NCI-H1417 (cell line): ENCODE measurements at places on chromosomes 2 and 18.
A peak's percentile ranks its signal among the peaks of the same experiment; 100 is the strongest.

- DNase-seq: no peak
These were observed 26.2 kb upstream of the PID1 start for GRCh38 chr2:229297247-229297646.

GRCh38 chr2:54939446-54940118 is 110.7 kb downstream of the RTN4 start:
- DNase-seq: no peak

DNA sequence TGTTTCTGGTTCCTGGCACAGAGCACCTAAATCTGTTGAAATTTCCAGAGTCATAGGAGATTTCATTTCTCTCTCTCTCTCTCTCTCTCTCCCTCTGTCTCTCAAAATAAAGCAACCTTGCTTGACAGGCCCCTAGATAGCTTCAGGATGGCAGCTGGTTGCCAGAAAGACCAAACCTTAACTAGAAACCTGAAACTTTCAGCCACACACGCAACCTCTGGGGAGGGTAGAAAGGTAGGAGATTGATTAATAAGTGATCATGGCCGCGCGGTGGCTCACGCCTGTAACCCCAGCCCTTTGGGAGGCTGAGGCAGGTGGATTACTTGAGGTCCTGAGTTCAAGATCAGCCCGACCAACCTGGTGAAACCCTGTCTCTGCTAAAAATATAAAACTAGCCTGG is 1885.4 kb upstream of the CELF4 start:
- no peak for DNase-seq

DNA sequence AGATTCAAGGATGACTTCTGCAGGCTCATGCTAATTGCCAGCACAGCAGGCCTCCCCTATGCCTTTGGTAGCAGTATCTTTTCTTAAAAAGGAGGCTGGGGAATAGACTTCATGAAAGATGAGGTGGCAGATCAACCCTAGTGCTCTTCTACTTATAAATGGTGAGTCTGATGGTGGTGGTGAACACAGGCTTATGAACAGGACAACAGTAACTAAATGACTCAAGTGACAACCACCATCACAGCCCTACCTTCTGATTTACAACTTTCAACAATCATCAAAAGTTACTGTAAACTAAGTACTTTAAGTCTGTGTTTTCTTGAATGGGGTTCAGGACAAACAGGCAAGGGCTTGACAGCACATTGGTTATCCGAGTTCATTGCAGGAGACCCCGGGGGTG is 39.3 kb downstream of the PAIP2B start:
- no peak for DNase-seq

GRCh38 chr2:17617516-17617915 is 77.0 kb downstream of the VSNL1 start:
- peak; percentile 38 for DNase-seq

- DNase-seq: no peak
These were observed 16.2 kb downstream of the EPB41L3 start for GRCh38 chr18:5527603-5528002.

DNA sequence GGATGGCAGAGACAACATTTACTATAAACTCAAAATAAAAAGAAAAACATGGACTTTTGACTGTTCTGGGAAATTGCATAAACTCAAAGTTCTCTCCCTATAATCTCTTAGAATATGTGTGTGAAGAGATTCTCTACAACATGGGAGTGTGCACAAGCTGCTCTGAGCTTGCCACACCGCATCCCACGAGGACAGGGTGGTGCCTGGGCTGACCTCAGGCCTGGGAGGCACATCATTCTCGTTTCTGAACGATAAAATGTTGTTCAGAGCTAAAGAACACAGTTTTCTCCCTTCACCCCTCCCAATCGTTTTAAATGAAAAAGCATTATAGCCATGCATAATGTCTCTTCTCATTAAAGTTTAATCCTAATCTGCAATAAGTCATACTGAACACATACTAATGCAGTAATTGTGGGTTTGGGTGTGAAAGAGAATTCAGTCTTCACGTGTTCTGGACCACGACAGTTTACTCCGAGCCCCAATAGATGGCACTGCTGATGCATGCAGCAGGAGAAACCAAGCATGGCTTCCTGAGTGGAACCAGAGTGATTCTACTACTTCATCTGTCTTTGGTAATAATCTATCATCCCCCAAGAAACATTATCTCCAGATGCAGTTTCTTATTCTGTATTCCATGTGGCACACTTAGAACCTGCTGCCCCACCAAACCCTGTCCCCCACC is 46.9 kb upstream of the LAMA1 start:
- DNase-seq: peak; percentile 16

DNA sequence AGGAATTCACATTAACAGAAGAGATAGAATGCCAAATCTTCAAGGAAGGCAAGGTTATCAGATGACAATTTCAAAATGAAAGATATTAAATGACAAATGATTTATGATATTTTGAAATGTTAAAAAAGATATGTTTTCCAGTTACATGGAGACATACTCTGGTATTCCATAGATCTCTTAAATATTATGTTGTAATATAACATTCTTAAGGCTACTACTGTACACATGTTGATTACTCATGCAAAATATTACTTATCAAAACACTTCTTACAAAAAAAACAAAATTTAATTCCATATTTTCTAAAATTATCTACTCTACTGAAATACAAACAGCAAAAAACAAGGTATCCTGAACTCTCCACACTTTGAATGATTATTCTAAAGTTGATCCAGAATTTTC is 22.9 kb downstream of the RTTN start:
- DNase-seq: no peak

GRCh38 chr2:83081826-83082690 is 1377.0 kb downstream of the SUCLG1 start:
- DNase-seq: peak; percentile 67

DNA sequence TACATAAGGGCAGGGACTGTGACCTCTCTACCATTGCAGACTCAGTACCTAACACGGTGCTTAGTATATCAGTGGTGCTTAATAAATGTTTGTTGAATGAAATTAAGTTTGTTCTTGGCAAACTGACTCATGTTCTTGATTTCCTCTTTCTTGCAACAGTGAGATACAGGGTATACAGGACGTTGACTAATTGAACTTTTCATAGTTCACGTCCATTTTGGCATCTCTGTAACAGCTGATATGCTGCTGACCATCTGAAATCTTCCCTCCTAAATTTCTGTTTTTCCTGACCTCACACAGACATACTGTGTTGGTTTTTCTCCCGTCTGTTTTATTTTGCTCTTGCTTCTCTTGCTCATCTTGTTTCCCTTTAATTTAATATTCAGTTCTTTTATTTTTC is 44.2 kb downstream of the LHCGR start:
- no peak for DNase-seq

DNA sequence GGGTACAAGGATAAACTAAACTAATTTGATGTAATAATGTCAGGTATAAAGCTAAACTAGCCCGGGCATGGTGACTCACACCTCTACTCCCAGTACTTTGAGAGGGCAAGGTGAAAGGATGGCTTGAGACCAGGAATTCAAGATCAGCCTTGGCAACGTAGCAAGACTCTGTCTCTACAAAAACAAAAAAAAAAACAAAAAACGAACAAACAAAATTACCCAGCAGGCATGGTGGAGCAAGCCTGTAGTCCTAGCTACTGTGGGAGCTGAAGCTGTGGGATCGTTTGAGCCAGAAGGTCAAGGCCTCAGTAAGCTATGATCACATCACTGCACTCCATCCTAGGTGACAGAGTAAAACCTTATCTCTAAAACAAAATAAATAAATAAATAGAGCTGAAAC is 131.8 kb upstream of the KYNU start:
- no peak for DNase-seq

- DNase-seq: no peak
These were observed 157.3 kb downstream of the CDCA7 start for GRCh38 chr2:173511942-173512341.

- peak; percentile 24 for DNase-seq
These were observed 99.1 kb downstream of the ADD2 start for GRCh38 chr2:70668911-70669310.

- DNase-seq: no peak
These were observed 205.1 kb upstream of the EPAS1 start for GRCh38 chr2:46091961-46092667.

DNA sequence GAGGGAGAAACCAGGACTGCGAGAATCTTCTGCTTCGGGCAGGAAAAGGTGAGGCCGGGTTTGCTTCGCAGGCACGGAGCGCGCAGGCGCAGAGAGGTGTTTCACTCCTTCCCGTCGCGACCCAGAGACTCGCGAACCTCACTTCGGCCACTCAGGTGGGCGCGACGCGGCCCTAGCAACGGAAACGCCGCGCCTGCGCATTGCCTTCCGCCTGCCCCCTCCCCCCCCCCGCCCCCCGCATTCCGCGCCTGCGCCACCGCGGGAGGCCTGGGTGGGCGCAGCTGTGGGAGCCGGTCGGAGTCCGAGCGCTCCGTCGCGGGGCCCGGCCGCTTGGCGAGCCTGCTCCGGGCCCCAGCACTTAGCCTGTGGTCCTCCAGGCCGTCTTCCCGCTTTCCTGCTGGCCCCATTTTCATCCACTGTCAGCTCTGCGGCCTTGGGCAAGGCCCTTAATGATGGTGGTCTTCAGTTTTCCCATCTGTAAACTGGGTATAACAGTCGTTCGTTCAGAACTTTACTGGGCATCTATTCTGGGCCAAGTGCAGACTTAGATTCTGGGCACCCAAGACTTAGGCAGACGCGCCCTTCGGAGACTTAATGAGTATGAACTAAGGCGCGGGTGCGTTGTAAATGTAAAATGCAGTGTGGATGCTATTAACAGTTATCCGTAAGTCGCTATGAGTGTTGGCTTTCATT is 62.1 kb upstream of the ACKR3 start:
- DNase-seq: no peak

DNA sequence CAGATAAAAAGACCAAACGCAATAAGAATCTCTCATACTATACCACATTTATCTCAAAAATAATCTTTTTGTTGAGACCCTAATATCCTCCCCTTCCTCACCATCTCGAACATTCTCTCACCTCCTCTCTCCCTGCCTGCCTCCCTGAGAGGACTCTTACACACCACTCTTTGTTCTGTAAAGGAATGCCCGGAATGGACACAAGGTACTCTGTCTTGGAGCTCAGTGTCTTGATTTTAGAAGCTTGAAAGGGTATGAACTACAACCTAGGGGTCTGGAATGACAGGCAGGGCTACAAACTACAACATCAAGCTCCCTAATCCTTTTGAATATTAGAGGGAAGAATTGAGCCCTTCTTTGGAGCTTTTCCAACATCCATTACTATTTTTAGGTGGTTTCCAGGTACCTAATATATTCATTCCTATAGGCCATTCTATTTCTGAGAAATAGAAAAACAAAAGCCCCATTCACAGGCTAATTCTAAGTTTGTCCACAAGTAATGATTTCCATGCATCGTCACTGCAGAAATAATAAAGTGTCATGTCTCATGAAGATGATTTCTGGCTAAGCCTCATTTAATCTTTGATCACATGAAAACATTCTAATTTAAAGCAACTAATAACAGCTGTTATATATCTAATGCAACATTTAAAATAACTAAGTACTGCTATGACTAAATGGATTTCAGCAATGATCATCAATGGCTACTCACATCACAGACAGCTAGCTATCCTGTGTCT is 60.6 kb downstream of the LRP2 start:
- DNase-seq: no peak

- no peak for DNase-seq
These were observed 2.8 kb upstream of the NCL start for GRCh38 chr2:231467016-231467545.

DNA sequence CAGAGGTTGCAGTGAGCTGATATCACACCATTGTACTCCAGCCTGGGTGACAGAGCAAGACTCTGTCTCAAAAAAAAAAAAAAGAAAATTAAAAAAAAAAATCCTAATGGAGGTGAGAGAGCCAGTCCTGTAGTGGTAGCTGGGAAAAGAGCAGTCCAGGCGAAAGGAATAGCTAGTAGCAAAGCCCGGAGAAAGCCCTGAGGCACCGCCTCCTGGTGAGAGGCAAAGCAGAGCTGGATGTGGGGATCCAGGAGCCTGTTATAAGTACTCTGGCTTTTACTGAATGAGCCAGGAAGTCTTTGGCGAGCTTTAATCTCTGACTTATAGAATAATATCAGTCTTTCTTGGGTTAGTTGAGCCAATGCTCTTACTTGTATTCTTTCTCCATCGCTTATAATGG is 6.6 kb upstream of the KLHL23 start:
- no peak for DNase-seq

DNA sequence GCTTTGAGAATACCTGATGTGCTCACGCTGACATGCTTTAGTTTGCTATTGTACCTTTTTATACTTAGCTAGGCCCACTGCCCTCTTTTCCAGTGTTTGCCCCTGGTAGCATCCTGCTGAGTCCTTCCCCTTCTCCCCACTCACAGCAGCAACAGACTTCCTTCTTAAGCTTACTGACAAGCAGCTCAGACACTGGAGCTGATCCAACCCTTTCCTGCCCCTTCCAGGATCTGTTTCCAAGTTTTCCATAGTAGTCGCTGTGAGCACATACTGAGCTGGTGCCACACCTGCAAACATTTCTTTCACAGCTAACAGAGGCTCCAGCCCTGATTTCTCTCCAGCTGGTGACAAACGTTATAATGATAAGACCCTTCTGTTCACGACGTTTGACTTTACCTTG is 991.4 kb upstream of the CELF4 start:
- DNase-seq: no peak

DNA sequence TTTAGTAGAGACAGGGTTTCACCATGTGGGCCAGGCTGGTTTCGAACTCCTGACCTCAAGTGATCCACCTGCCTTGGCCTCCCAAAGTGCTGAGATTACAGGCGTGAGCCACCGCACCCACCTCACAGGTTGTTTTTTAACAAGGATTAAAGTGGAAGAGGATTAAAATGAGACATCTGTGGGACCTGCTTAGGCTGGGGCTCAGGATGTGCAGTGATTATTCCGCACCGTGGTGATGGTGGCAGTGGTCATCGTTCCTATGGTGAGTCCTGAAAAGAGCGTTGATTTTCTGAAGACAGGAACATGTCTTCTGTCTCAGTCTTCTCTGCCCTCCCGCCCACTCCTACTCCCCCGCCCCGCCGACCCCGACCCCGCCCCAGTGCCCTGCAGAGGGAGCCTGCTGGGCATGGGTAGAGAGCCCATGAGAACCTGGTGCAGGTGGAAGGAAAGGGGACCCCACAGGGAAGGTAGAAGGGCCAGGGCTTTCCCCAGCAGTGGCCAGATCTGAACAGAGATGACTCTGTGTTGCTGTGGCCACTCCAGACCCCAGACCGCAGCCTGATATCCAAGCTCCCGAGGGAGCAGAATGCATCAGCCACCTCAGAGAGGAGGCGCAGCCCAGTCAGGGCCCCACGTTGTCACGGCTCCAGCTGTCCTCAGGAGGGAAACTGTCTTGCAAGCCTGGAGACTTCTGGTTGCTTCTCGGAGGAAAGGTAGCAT is 34.5 kb upstream of the FOSL2 start:
- no peak for DNase-seq

- DNase-seq: no peak
These were observed 32.2 kb downstream of the DGKD start for GRCh38 chr2:233386382-233387041.

DNA sequence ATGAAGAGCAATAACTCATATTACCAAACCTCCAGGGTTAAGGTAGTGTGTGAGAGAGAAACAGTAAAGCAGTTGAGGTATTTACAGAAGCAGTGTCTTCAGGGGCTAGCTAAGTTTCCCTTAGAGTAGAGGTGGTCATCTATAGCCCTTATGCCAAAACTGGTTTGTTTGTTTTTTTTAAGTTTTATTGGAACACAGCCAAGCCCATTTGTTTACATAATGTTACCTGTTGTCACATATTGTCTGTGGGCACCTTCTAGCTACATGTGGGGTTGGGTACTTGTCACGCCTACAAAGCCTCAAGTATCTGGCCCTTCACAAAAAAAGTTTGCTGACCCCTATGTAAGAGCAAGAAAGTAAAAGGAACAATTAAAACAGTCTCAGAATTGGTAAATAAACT is 39.4 kb downstream of the ACTR2 start:
- no peak for DNase-seq

- no peak for DNase-seq
These were observed 38.3 kb downstream of the TNS1 start for GRCh38 chr2:217964275-217965161.

- DNase-seq: no peak
These were observed 183.2 kb downstream of the EPHA4 start for GRCh38 chr2:221388891-221389290.
